ENCODE measurements at places on chromosomes 3 and 15. TPM values are rescaled to one million over a fixed set of nuclear protein-coding genes. Genes with fewer than 3 reads are reported as not detected.

RPS27L gene
- 189 TPM for polyA plus RNA-seq

CHRM5 gene
- polyA plus RNA-seq: not detected

C15orf39 gene
- polyA plus RNA-seq: 11.1 TPM

SPATA12 gene
- polyA plus RNA-seq: not detected

SPTSSB gene
- polyA plus RNA-seq: 0.24 TPM

CYP8B1 gene
- 0.01 TPM for polyA plus RNA-seq

Data from adipose tissue (tissue), 3 donors.